Stimulated activated CD4-positive, alpha-beta T cell treated with anti-CD3 and anti-CD28 coated beads, TNF-alpha, amount 100 ng/mL, for 1 hour (primary cell): ENCODE measurements at places on chromosomes 5 and 9.
A peak's percentile ranks its signal among the peaks of the same experiment; 100 is the strongest.

DNA sequence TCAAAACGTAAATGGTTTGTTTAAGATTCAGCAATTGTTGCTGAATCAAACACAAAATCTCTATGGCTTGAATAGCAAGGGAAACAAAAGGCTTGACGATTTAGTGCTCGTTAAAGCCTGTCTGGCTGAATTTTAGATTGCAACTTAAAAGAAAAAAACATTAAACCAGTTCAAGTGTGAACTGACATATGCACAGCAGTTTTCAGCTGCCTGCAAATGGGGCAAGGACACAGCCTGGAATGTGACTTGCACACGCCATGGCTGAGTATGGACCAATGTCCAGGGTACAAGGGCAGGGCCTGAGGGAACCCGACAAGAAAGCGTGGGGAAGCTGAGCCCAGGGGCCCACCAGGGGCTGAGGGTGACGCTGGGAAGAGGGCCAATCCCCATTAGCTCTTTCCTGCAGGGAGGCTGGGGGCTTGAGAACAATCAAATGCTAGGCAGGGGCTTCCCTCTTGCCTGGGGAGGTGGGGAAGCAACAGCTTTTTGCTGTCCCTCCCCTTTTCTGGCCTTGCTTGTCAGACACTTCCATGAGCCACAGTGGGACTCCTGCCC, 89.6 kb upstream of the LRRTM2 start:
- no peak for DNase-seq

GRCh38 chr5:123450640-123451039, 27.4 kb upstream of the CEP120 start:
- DNase-seq = no peak

DNA sequence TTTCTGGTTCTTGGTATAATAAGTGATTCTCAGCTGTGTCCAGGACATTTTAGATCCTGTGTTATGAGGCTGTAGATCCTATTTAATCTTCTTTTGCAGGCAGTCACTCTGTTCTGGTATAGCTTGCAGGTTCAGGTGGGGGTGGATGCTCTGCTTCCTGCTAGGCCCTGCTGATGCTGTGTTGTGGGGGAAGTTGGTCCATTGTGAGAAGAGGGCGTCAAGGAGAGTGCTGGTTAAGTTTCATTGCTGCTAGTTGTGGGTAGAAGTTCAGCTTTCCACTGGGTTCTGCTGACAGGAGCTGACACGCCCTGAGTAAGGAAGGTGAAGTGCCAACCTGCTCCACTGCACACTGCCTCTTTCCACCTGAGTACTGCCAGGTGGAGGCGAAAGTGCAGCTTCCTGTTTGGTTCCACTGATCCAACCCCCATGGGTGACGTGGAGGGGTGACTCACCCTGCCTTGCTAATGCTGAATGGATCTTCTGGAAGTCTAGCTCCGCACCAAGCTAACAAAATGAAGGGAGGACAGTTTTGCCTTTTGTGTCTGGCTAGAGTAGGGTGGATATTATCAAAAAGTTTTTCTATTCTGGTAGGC, 16.3 kb downstream of the NMRK1 start:
- DNase-seq = peak; percentile 45

- DNase-seq = no peak
These were observed 5.2 kb upstream of the LMX1B start for GRCh38 chr9:126608551-126608950.

- no peak for DNase-seq
These were observed 367.3 kb downstream of the NDUFS4 start for GRCh38 chr5:53927668-53928247.

- no peak for DNase-seq
These were observed 94.0 kb downstream of the PHF2 start for GRCh38 chr9:93670208-93671019.

- no peak for DNase-seq
These were observed 24.7 kb downstream of the NTRK2 start for GRCh38 chr9:84694248-84694647.

GRCh38 chr9:504921-505740, 290.5 kb downstream of the DOCK8 start:
- DNase-seq = no peak
